Large intestine (tissue), 12 donors: ENCODE measurements at places on chromosomes 2 and 18.

GRCh38 chr2:3451926-3452671 lies 67.2 kb downstream of the ADI1 start:
- no peak for DNase-seq

GRCh38 chr2:118119761-118120400 lies 31.6 kb downstream of the INSIG2 start:
- DNase-seq = no peak

GRCh38 chr18:58615140-58616132 lies 13.5 kb downstream of the ALPK2 start:
- no peak for DNase-seq

DNA sequence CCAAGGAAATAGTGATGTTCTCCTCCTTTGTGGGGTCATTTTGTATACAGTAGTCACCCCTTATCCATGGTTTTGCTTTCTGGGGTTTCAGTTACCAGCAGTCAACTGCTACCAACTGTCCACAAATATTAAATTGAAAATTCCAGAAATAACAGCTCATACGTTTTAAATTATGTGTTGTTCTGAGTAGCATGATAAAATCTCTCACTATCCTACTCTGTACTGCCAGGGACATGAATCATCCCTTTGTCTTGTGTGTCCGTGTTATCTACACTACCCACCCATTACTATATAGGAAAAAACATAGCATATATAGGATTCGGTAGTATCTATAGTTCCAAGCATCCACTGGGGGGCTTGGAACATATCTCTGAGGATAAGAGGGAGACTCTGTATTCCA lies 120.9 kb upstream of the DCC start:
- DNase-seq = no peak

DNA sequence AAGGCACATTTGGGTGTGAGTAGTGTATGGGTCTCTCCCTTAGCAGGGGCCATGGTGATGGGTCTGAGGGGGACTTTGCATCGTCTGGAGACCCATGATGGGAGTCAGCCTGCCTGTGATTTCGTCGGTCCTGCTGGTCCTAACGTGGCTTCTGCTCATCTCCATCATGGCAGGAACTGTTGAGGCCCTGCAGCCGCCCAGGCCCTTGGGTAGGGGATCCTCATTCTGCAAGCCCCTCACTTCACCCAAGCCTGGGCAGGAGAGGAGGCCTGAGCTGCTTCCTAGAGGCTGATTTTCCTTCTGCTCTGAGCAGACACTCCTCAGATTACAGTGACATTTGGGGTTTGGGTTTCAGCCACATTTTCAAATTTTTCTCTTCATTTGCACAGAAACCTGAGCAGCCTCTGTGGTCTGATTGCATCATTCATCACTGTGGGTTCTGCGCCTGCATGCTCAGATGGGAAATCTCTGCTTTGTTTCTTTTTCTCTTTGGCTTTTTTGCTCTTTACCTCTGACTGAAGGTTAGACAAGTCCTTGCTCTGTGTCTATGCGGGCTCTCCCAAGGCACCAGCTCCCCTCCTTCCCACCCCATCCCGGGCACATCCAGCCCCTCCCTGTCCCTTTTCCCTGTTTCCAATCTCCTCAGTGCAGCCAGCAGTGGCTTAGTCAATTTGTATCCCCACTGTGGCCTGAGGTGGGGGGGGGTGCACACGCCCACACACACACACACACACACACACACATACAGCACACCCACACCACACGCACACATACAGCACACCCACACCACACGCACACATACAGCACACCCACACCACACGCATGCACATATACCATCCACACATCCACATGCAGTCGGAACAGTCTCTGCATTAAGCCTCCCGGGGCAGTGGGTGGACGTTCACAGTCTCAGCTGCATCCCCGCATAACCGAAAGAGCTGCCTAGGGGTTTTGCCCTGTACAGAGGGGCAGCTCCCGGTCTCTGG lies 305.4 kb upstream of the HS6ST1 start:
- DNase-seq = no peak

- no peak for DNase-seq
These were observed 642.0 kb upstream of the FSHR start for GRCh38 chr2:49796266-49796665.

DNA sequence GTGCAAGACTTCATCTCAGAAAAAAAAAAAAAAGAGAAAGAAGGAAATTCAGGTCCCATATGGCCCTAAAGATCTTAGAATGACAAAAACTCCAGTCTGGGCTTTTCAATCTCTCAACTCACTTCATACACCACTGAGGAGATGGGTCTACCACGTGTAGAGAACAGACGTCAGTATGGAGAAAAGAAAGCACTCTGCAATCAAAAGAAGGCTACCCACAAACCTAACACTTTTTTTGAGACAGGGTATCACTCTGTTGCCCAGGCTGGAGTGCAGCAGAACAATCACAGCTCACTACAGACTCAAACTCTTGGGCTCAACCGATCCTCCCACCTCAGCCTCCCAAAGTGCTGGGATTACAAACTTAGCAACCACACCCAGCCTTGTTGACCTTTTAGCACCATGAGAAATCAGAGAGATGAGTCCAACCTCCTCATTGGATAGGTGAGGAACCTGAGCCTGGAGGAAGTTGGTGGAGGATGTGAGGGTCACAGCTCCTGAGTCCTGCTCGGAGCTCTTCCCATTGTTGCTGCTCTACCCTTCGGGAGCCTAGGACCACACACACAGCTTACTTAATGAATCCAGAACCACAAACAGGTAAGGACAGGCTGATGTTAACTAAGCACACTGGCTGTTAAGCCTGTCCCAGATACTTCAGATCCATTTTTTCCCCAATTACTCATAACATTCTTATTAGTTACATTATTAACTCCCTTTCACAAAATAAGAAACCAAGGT lies 23.7 kb downstream of the TBC1D8 start:
- DNase-seq = no peak

DNA sequence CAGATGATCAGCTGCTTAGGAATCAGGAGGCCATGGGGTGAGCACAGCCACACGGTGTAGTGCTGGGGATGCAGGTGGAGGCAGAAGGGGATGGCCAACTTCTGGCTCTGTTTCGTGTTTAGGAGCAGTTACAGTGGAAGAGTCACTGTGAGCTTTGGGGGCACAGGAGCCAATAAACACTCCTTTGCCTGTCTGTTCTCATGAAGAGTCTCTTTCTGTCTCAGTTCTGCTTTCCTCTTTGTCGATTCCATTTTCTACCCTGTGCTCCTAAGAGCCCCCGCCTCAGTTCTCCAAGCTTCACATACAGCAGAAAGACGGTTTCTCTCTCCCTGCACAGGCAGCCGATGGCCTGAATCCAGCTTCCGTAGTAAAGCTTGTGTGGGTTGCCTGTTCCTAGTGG lies 21.0 kb upstream of the RRM2 start:
- DNase-seq = no peak

DNA sequence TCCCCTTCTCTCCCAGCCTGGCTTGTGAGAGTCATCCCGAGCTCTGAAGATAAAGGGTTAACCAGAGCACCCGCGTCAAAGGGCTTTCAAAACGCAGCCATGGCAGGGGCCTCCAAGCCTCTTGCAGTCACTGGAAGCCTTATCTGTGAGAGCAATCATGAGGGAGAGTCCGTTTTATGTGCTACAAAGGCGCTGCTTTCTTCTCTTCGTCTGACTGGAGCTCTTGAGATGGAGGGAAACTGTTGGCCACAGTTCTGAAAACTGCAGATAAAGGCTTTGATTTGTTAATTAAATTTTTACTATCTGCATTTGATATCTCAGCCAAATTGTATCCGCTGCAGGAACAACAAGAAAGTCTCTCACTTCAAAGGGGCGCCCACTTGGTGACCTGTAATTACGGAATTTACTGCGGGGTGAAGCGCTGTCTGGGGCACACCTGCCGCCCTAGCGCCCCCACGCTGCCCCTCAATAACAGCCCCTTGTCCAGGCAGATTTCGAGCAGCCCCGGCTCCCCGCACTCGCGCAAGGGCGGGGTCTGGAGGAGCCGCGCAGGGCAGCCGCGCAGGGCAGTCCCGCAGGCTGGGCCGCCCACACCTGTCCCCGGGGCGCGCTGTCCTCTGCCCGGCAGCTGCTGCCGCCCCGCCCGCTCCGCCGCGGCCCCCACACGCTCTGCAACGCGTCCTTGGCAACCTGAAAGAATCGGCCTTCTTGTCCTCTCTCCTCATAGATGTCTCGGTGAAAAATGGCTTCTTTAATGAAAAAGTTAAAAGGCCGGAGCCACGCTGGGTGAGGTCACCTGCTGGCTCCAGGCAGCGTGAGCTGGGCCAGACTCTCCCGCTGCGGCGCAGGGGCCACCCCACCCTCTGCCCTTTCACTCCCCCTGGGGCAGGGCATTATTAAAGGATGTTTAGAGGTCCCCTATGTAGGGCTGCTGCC lies 217.9 kb downstream of the VAPA start:
- DNase-seq = peak; percentile 22

DNA sequence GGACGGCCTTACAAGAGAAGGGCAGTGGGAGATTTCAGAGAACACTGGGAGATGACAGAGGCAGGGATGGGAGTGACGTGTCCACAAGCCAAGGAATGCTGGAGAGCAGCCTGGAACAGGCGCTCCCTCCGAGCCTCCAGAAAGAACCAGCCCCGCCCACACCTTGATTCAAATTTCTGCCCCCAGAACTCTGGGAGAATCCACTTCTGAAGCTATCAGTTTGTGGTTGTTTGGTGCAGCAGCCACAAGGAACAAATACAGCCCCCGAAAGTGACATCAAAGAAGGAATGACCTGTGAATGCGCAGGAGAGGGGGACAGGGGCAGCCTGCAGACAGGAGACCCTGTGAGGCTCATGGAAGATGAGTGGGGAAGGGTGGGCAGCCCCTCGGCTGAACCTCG lies 67.3 kb downstream of the TWIST2 start:
- DNase-seq = no peak

DNA sequence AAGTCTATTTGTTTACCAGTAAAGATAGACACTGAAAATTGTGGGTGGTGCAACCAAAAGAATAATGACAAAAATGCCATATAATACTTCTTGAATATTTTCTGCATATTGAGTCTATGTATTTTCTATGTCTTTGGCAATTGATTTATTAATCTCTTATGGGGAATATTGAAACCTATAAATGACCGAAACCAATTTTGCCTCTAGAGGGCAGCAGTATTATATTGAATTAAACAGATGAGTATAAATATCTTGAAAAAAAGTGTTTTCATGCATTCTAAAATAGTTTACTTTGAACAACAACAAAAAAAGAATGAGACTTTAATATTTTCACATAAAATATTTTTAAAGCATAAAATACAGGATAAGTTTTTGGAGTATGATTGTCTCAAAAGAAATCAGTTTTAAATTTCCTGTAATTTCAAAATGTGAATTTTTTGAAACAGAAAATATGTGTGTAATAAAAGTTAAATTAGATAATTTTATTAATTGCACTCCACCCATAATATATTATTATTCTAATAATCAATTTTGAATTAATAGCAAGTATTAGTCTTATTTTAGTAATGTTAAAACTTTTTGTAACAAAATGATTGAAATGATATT lies 49.9 kb upstream of the CALCRL start:
- DNase-seq = no peak

GRCh38 chr18:8177330-8178016 lies 431.8 kb upstream of the RAB12 start:
- peak; percentile 22 for DNase-seq

DNA sequence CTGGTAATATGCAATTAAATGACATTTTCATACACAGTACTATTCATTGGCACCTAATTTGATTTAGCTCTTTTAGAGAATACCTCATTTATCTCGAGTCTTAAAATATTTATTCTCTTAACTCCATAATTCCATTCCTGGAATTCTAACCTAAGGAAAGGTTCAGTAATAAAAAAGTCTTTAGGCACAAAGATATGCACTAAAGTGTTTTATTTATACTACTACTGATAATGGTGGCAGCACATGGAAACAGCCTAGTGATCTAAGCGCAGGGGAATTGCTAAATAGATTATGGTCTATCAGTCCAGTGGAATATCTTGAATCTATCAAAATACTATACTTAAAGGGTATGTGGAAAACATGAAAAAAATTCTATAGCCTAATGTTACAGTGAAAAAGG lies 142.5 kb upstream of the LTBP1 start:
- no peak for DNase-seq

GRCh38 chr2:179132076-179132475 lies 82.1 kb upstream of the CCDC141 start:
- DNase-seq = no peak

GRCh38 chr2:147165697-147166382 lies 679.0 kb upstream of the ACVR2A start:
- no peak for DNase-seq

GRCh38 chr2:218168016-218168415 lies 1.3 kb upstream of the CXCR1 start:
- no peak for DNase-seq

DNA sequence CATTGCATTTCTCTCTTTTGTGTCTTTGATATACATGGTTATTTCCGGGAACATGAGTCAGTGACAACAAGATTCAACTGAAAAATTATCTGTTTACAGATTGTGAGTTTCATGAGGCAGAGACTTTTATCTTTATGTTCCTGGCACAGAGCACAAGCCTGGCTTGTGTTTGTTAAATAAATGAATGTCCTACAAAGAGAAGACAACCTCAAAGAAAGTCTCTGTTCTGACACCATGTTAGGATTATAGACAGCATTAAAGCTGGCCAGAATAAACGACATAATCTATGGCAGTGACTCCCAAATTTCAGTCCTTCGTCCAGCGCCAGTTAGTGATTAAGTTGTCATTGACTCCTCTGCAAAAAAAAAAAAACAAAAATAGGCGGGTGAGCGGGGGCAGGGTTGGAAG lies 97.4 kb upstream of the DNAJC10 start:
- DNase-seq = no peak
